Pancreas (tissue), 10 donors: ENCODE measurements at places on chromosomes 4 and X. TPM values are rescaled to one million over a fixed set of nuclear protein-coding genes. Genes with fewer than 3 reads are reported as not detected.

IL15 gene
- total RNA-seq, result 1.3 TPM

DNA sequence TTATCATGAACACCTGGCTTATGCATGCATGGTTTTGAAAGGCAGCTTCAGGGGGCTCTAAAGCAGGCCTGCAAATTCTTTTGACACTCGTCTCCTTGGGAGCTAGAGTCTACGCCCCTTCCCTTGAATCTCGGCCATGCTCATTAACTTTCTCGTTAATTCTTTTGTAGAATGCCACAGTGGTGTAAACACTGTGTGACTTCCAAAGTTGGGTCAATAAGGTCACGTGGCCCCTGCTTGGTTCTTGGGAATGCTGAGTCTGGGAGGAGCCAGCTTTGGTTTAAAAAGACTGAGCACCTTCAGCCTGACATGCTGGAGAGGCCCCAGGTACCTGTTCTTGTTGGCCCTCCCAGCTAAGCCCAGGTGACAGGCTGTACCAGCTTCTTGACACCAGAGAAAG, 228.4 kb downstream of the DHRSX start:
- H3K27me3 ChIP-seq, result no peaks in the 10 kb centered on the region
- no peak overlapping the region for H3K27ac ChIP-seq
- no peaks in the 10 kb centered on the region for H3K36me3 ChIP-seq

GRCh38 chr4:16110199-16110598, 26.4 kb upstream of the PROM1 start:
- H3K27ac ChIP-seq, result no peak overlapping the region
- H3K4me3 ChIP-seq, result no peak overlapping the region
- no peaks in the 10 kb centered on the region for H3K36me3 ChIP-seq
- DNase-seq, result no peak
- no peaks in the 10 kb centered on the region for H3K4me1 ChIP-seq

UGT2A1 gene
- not detected for total RNA-seq

DNA sequence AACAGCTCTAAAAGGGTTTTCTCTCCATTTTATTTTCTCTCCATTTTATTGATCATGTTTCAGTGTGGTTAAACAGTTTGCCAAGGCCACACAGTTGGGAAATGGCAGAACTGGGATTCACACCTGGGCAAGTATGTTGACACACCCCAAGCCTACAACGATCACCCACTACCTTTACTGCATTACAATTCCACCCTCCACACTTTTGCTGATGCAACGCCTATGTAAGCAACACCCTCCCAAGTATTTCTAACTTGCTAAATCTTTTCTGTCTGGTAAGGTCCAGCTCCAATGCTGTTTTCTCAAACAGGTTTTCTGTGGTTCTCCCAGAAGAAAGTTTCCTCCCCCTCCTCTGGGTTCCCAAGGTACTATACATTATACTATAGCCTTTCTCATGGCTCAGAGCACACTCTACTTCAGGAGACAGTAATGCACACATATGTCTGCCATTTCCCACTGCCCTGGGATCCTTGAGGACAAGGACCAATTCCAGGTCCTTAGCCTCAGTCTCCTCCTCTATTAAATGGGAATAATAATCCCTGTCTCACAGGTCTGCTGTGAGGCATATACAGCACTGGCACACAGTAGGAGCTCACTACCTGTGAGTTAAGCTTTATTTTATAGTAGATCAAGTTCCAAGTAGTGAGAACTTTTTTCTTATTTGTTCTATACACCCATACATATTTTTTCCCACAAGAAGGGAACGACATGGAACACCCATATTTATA, 27.9 kb downstream of the IQSEC2 start:
- H3K27me3 ChIP-seq, result no peaks in the 10 kb centered on the region
- no peak overlapping the region for H3K4me3 ChIP-seq
- H3K36me3 ChIP-seq, result no peaks in the 10 kb centered on the region
- no peak for DNase-seq

- H3K36me3 ChIP-seq, result no peaks in the 10 kb centered on the region
- no peak for DNase-seq
- no peaks in the 10 kb centered on the region for H3K27me3 ChIP-seq
- H3K4me3 ChIP-seq, result no peak overlapping the region
- no peaks in the 10 kb centered on the region for H3K4me1 ChIP-seq
Measured at GRCh38 chrX:55119712-55120111, 30.9 kb downstream of the PAGE2 start.

GRCh38 chr4:185471235-185472102, at the start of gene CCDC110:
Gene CCDC110 (minus strand): TSS chr4:185471733. CDS start chr4:185471683, 50 bp downstream.
- peak within 1 kb of the TSS; percentile 73 for H3K27ac ChIP-seq
- peak; percentile 93 for DNase-seq
- H3K36me3 ChIP-seq, result no peaks in the 10 kb centered on the region

GRCh38 chr4:74920704-74921103, 12.2 kb upstream of the PARM1 start:
- no peaks in the 10 kb centered on the region for H3K4me1 ChIP-seq
- DNase-seq, result no peak
- H3K4me3 ChIP-seq, result no peak overlapping the region
- H3K36me3 ChIP-seq, result no peaks in the 10 kb centered on the region
- no peaks in the 10 kb centered on the region for H3K27me3 ChIP-seq

DNA sequence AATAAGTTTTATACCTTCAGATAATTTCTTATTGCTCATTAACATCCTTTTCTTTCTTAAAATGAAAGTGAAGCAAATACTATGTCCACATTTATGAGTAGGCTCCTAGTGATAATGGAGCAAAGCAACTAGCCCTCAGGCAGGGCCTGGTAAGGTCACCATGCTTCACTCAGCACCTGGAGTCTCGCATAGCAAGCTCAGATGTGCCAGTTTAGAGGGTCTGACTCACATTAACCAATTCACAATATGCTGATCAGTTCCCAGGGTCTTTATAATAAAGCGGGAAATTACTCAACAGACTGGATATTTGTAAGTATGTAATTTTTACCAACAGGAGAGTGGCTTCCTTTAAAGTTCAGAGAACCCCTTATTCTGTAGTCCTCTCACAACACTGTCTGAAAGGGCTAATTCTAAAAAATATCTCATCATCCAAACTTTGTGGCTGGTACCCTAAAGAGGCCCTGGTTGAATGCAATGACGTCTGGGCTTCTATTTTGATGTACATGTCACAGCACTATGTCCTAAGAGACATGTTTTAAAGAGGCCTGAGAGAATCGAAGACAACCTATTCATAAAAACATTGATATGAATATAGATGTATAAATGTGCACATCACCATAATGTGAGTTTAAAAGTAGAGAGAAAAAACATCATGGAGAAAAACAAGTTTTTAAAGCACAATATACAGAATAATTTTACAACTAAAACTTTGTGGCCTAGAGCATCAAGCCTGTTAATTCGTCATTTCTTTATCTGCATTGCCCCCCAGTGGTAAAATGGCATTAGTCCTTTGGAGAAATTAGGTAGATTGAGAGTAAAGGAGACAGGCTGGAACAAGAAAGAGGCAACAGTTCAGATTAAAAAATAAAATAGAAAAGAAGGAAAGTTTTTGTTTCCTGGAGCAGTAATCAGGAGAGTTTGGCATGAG, 44.3 kb downstream of the IL21 start:
- no peak overlapping the region for H3K4me3 ChIP-seq
- no peaks in the 10 kb centered on the region for H3K27me3 ChIP-seq
- no peak for DNase-seq
- no peaks in the 10 kb centered on the region for H3K36me3 ChIP-seq
- no peaks in the 10 kb centered on the region for H3K4me1 ChIP-seq

DNA sequence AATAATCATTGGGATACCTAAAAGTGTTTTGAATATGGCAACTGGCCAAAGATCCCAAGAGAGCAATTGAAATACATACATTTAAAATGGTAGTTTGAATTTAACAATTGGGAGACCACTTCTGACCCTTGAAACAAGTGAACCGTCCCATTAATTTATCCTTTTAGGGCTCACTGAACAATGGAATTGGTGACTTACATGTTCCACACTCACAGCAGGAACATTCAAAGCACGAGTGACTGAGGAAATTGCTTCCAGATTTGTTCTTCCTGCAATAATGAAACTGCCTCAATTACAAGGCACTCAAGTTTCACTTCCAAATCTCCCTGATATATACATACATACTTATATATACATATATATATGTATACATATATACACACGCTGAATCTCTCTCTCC, 20.6 kb downstream of the SLC39A8 start:
- H3K36me3 ChIP-seq, result no peaks in the 10 kb centered on the region
- H3K4me3 ChIP-seq, result no peak overlapping the region
- no peak for DNase-seq
- H3K27me3 ChIP-seq, result no peaks in the 10 kb centered on the region

GRCh38 chr4:73603854-73604584, 16.2 kb downstream of the RASSF6 start:
- H3K4me3 ChIP-seq, result no peak overlapping the region
- H3K27me3 ChIP-seq, result no peaks in the 10 kb centered on the region
- DNase-seq, result no peak
- H3K27ac ChIP-seq, result peak overlapping the region; percentile 88
- H3K4me1 ChIP-seq, result peaks cover 52% of the 10 kb centered on the region

DNA sequence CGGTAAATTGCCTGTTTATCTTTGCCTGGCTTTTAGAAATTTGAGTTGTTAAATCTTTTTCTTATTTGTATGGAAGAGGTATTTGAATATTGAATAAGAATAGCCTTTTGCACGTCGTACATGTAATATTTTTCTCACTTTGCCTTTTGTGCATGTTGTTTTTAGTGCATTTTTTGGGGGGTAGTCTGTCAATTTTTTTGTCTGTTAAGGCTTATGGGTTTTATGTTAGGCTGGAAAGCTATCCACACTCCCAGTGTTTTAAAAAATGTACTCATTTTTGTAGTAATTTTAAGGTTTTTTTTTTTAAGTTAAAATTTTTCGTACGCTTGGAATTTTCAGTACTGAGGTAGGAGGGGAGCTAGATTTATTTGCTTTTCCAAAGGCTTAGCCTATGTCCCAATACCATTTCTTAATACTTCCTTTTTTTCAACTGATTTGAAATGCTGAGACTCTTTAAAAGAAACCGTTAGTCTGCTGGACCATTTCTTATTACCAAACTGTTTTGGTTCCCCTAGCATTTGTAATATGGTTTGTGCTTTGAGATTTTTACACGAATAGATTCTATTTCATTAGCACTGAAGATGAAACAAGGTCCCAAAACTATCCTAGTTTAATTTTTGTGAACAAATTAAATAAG, 1.3 kb downstream of the HERC5 start:
- no peak overlapping the region for H3K27ac ChIP-seq
- no peak overlapping the region for H3K4me3 ChIP-seq
- H3K27me3 ChIP-seq, result no peaks in the 10 kb centered on the region

DNA sequence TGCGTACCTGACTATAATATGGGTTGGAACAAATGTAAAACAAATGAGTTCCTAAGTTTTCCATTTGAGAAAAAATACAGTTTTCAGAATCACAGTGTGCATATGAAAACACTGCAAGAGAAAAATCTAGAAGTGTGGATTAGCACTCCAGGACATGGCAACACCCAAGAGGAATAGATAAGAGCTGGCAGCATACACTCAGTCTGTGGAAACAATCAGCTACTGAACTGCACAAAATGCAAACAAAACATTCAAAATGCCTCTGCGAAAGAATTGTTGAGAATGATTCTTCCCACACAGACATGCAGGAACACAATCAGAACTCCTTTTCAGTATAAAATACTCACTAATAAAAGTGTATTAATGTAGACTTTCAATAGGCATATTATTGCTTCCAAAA, 39.9 kb downstream of the ATP8A1 start:
- DNase-seq, result no peak
- no peak overlapping the region for H3K4me3 ChIP-seq
- H3K4me1 ChIP-seq, result no peaks in the 10 kb centered on the region

NIPAL1 gene
- total RNA-seq, result 2.8 TPM

CYBB gene
- total RNA-seq, result 11.9 TPM

DNA sequence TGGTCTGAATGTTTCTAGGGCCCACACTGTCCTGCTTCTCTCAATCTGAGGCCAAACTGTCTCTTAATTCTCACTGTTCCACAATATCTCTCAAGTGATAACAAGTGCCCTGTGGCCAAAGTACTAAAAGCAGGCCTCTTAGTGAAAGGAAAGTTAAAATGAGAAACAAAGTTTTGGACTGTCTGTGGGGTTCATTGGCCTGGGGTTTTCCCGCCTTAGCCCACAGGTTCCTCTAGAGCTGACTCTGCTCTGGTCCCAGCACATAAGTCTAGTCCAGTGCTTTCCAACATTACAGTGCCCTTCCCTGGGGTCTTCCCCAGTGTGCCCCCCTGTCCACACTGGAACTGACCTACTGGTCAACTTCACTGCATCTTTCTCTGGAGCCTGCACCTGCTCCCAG, 6.3 kb downstream of the MAGEB1 start:
- no peaks in the 10 kb centered on the region for H3K4me1 ChIP-seq
- H3K4me3 ChIP-seq, result no peak overlapping the region
- no peak for DNase-seq

DNA sequence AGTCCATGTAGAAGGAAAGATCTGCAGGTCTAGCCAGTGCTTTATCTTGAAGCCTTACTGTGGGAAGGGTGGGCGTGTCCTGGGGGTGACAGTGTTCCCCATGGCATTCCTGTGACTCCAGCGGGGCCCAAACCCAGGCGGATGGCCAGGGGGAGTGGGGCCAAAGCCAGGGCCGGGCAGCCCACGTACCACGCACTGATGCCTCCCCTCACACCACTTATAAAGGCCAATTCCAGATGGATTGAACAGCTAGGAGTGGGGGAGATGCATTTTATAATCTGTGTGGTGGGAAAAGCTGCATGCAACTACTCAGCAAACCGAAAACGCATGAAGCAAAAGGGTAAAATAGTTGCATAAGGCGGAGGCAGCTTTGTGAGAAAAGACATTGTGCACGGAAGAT, 36.4 kb downstream of the NELFA start:
- H3K27me3 ChIP-seq, result no peaks in the 10 kb centered on the region
- no peak overlapping the region for H3K4me3 ChIP-seq
- DNase-seq, result no peak
- H3K27ac ChIP-seq, result no peak overlapping the region

TMEM47 gene
- total RNA-seq, result 3.8 TPM

ENPEP gene
- total RNA-seq, result 2.3 TPM

NAA15 gene
- total RNA-seq, result 13.2 TPM

SRPK3 gene
- total RNA-seq, result 0.19 TPM

DNA sequence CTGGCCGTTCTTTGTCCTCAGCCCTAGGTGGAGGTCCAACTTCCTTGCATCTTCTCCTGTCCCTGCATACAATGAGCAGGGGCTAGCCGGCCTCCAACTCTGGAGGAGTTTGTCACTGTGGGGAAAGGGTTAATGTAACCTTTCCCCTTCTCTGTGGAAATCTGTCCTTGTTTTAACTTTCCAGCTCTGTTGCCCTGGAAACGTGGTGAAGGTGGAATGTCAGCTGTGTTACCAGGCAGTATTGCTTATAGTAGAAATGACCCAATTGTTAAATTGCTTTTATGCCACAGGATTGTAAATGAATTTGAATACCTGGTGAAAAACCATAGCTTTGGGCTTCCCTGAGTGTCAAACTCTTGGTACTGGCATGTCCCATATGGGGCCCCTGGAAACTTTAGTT, 131.6 kb upstream of the SCML1 start:
- H3K27me3 ChIP-seq, result no peaks in the 10 kb centered on the region
- no peak for DNase-seq
- H3K27ac ChIP-seq, result no peak overlapping the region
- no peak overlapping the region for H3K4me3 ChIP-seq
- H3K36me3 ChIP-seq, result no peaks in the 10 kb centered on the region
- H3K4me1 ChIP-seq, result peaks cover 4% of the 10 kb centered on the region

HMX1 gene
- not detected for total RNA-seq

- no peak for DNase-seq
- no peak overlapping the region for H3K4me3 ChIP-seq
- H3K27ac ChIP-seq, result no peak overlapping the region
- H3K27me3 ChIP-seq, result no peaks in the 10 kb centered on the region
- no peaks in the 10 kb centered on the region for H3K4me1 ChIP-seq
Measured at GRCh38 chr4:140945106-140945505, 188.2 kb downstream of the RNF150 start.

VCX3B gene
- total RNA-seq, result not detected

NXF2 gene
- not detected for total RNA-seq
